ENCODE measurements at places on chromosomes 13 and 19.
A peak's percentile ranks its signal among the peaks of the same experiment; 100 is the strongest.

- no peak for DNase-seq
Observed at GRCh38 chr13:43805071-43805468, 18.3 kb upstream of the ENOX1 start.

- DNase-seq, result no peak
Observed at GRCh38 chr13:28564030-28564429, 69.1 kb upstream of the FLT1 start.

GRCh38 chr13:26929971-26930730 lies 169.6 kb upstream of the GPR12 start:
- peak; percentile 25 for DNase-seq

- DNase-seq, result no peak
Observed at GRCh38 chr19:4588291-4588761, 28.8 kb upstream of the SEMA6B start.

GRCh38 chr13:50493683-50494082 lies 349.8 kb downstream of the DLEU7 start:
- no peak for DNase-seq

Measured in effector memory CD4-positive, alpha-beta T cell (primary cell).